ENCODE measurements at places on chromosomes 5 and 9. TPM values are rescaled to one million over a fixed set of nuclear protein-coding genes. Genes with fewer than 3 reads are reported as not detected.

GRCh38 chr9:130781569-130781968 is 53.5 kb upstream of the ABL1 start:
- peaks cover 5% of the 10 kb centered on the region for H3K4me1 ChIP-seq
- H3K4me3 ChIP-seq: no peak overlapping the region
- peaks cover 3% of the 10 kb centered on the region for H3K36me3 ChIP-seq
- no peak overlapping the region for H3K27ac ChIP-seq
- no peak for DNase-seq
- H3K27me3 ChIP-seq: no peaks in the 10 kb centered on the region

GRCh38 chr5:36728697-36729543 is 122.5 kb downstream of the SLC1A3 start:
- no peak overlapping the region for H3K4me3 ChIP-seq
- no peaks in the 10 kb centered on the region for H3K36me3 ChIP-seq
- H3K27ac ChIP-seq: no peak overlapping the region
- peaks cover 5% of the 10 kb centered on the region for H3K27me3 ChIP-seq
- no peak for DNase-seq

DNA sequence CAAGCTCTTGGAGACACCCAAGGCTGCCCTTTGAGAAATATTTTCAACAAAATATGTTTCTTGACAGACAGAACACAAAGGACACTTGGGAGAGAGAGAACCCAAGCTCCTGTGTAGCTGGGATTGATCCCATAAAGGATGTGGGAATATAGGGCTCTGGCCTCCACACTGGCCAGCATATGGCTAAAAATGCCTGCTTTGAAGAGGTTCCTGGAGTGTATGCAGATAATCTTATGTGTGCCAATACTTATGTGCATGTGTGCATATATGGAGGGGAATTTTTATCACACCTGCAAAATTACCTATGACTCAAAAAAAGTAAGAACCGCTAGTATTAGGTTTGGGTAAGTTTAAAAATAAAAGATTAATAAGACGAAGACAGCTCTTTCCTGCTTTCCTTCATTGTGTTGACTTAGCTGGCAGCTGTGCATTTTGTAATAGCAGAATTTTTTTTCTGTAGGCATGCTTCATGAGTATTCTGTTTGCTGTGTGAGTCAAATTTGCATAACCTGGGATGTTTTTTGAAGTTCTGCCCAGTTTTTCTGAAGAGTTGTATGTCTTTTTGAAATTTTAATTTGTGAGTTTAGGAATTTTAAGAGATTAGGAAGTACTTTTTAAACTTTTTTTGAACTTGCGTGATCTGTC is 42.6 kb downstream of the HACD4 start:
- H3K27ac ChIP-seq: no peak overlapping the region
- H3K4me1 ChIP-seq: no peaks in the 10 kb centered on the region
- H3K27me3 ChIP-seq: no peaks in the 10 kb centered on the region
- peaks cover 44% of the 10 kb centered on the region for H3K36me3 ChIP-seq

- no peaks in the 10 kb centered on the region for H3K27me3 ChIP-seq
- DNase-seq: no peak
- H3K4me1 ChIP-seq: no peaks in the 10 kb centered on the region
- no peak overlapping the region for H3K4me3 ChIP-seq
- H3K27ac ChIP-seq: no peak overlapping the region
- H3K36me3 ChIP-seq: peaks cover 28% of the 10 kb centered on the region
Measured at GRCh38 chr5:1474183-1474839, 29.1 kb upstream of the SLC6A3 start.

MINAR2 gene
- not detected for total RNA-seq

FGF10 gene
- total RNA-seq: not detected

Data from activated CD4-positive, alpha-beta memory T cell treated with anti-CD3 and anti-CD28 coated beads for 36 hours (primary cell).